Transverse colon (tissue), 4 donors: ENCODE measurements at places on chromosomes 16 and 17. TPM values are rescaled to one million over a fixed set of nuclear protein-coding genes. Genes with fewer than 3 reads are reported as not detected.

Gene DPEP2
- total RNA-seq = 4.4 TPM

Gene ERBB2
- total RNA-seq = 175 TPM

Gene COG7
- 37.1 TPM for total RNA-seq

Gene KRTAP9-8
- total RNA-seq = not detected

Gene SOCS1
- total RNA-seq = 17.6 TPM

Gene NEUROD2
- not detected for total RNA-seq

Gene HES7
- total RNA-seq = not detected

Gene PARD6A
- 36.7 TPM for total RNA-seq

Gene SLC6A2
- not detected for total RNA-seq

Gene CEP20
- total RNA-seq = 20.5 TPM

Gene HYDIN
- total RNA-seq = 2.0 TPM

Gene CHST5
- total RNA-seq = 17.6 TPM

Gene MYCBPAP
- 0.64 TPM for total RNA-seq

Gene TNP2
- total RNA-seq = not detected

Gene DNAJA2
- total RNA-seq = 53.2 TPM

Gene GNAO1
- 10.7 TPM for total RNA-seq

Gene DPEP1
- total RNA-seq = not detected
